ENCODE measurements at places on chromosomes 13 and 19.

- no peak for DNase-seq
Observed at GRCh38 chr13:110161112-110161882, 145.7 kb downstream of the COL4A1 start.

GRCh38 chr13:43445668-43446067 lies 341.1 kb downstream of the ENOX1 start:
- no peak for DNase-seq

GRCh38 chr19:42064432-42064831 lies 5.6 kb downstream of the GRIK5 start:
- no peak for DNase-seq

GRCh38 chr19:18045307-18046050 lies 37.5 kb downstream of the ARRDC2 start:
- DNase-seq, result no peak

DNA sequence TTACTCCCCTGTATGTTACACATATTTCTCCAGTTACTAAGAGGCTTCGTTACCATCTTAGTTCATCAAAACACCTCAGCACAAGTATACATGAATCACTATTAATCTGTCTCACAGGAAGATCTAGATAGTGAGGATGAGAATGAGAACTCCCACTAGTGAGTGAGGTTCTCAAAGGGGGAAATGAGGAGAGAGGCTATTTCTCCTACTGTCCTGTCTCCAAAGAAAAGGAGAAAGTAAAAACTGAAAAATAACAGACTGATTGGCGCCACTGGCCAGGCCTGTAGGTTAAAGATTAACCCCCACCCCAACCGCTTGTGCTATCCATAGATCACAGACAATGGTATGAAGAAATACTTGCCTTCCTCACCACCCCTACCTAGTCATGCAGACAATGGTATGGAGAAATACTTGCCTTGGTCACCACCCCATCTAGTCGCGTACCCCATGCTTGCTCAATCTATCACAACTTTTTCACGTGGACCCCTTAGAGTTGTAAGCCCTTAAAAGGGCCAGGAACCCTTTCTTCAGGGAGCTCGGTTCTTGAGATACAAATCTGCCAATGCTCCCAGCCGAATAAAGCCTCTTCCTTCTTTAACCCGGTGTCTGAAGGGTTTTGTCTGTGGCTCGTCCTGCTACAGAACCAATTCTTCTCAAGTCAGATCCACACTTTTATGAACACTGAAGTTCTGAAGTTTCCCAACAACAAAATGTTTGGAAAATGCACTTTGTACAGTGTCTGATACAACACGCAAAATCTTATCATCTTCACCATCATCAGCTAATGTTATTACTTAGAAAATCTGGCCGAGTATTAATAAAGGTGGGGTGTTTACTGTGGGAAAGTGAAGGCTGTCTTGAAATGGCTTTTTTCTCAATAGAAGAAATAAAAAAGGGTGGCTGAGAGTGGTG lies 598.1 kb downstream of the UQCRFS1 start:
- no peak for DNase-seq

DNA sequence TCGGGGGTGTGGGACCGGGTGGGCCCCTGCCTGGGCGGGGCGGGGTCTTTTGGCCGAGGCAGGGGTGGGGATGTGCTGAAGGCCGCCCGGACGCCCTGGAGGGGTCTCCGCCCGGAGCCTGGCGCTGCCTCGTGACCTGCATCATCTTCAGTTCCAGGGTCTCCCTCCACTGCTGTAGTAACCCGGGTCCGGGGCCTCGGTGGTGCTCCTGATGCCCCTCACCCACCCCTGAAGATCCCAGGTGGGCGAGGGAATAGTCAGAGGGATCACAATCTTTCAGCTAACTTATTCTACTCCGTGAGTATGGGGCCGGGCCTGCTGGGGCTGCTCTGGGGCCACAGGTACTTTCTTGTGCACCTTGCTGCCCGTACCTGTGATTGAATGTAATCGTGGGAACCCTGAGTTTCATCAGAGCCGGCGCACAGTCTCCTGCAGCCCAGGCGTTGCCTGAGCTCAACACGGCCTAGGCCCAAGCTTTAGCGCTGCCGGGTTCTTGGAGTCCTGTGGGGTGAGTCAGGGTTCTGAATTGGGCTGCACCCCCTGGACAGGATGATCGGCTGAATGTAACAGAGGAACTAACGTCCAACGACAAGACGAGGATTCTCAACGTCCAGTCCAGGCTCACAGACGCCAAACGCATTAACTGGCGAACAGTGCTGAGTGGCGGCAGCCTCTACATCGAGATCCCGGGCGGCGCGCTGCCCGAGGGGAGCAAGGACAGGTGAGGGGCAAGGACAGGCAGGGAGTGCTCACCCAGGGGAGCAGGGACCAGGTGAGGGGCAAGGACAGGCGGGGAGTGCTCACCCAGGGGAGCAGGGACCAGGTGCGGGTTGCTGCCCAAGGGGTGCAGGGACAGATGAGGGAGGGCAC lies 10.5 kb downstream of the PEAK3 start:
- DNase-seq, result no peak

DNA sequence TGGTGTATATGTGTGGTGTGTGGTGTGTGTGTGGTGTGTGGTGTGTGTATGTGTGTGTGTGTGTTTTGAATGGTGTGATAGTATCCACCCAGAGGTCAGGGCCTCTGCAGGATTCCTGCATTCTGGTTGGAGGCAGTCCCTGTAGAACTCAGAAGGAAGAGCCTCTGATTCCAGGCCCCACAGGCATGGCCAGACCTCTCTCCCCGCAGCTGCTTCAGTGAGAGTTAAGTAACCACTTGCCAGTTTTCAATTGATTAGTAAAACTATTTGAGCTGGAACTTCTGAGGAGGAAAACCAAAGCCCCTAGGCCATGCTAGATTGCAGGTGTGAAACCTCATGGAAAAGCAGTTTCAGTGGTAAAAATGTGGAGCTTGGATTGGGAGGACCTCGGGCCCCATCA lies 2.1 kb downstream of the ATP12A start:
- no peak for DNase-seq

DNA sequence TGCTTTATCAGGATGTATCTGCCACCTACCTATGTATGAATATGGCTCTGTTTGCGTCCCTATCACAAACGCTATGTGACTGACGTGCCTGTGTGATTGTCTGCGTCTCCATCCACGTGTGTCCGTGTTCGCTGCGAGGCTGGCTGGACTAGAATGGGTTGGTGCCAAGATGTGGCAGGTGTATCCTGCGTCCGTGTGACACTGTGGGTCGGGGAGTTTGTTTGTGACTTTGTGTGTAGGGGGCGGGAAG lies 6.7 kb upstream of the HOOK2 start:
- no peak for DNase-seq

- DNase-seq, result no peak
Observed at GRCh38 chr13:37491661-37492060, 106.9 kb downstream of the POSTN start.

DNA sequence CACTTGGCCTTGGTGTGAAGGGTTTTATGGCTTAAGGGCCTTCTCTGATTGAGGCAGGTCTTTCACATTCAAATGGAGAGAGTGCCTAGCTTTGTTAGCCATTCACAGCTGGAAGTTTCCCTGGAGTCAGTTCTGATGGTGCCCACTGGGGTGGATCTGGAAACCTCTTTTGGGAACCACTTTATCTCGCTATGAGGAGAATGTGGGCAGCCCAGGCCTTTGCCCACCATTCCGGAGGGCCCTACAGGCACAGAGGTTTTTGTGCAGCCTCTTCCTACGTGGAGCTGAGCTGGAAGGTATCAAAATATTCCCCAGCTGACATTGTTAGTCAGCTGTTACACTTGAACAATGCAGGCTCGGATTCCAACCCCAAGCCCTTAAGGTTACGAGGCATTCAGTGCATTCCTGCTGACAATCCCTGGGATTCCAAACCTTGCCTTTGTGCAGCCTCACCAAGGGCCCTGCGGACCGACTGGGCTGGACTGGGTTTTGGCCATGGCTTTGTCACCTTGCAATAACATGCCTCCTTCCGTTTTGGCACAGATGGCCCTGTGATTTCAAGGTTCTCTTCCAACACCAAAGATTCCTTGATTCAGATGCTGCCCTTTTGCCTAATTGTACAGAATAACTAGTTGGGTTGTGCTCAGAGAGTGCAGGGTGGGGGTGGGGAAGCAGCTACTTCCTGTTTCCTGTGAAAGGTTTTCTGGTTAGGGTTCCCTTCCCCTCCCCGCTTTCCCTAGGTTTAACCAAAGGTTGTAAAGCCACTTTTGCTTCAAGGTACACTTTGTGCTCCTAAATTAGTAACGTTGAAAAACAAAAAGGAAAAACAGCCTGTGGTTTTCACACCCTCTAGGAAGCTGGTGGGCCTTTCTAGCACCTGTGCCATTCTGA lies 27.0 kb downstream of the SAE1 start:
- DNase-seq, result no peak

DNA sequence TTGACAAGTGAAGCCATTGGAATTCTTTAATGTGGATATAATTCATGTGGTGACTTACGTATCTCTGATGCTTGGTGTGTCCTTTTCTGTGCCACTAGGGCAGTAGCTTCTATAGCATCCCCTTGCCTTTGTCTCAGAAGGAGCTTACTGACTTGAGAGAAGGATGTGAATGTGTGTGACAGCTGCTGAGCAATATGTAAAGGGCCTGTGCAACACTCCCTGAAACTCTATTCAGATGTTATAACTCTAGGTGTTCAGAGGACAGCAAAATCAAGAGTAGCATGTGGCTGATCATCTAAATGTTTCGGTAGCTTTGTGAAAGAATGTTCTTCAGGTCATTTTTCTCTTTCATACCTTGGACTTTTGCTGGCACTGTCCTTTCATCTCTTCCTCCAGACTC lies 189.5 kb downstream of the LMO7 start:
- DNase-seq, result no peak

GRCh38 chr19:39845584-39845932 lies 621 bp downstream of the FBL start:
- no peak for DNase-seq

DNA sequence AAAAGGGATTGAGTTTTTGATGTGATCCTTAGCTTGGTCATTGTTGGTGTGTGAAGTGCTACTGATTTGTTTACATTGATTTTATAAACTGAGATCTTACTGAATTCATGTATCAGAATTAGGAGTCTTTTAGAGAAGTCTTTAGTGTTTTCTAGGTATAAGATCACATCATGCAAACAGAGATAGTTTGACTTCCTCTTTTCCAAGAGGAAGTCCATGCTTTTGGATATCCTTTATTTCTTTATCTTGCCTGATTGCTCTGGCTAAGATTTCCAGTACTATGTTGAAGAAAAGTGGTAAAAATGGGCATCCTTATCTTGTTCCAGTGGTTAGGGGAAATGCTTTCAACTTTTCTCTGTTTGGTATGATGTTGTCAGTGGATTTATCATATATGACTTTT lies 561.2 kb upstream of the SLITRK1 start:
- DNase-seq, result no peak

GRCh38 chr13:66926851-66927524 lies 303.1 kb downstream of the PCDH9 start:
- no peak for DNase-seq

DNA sequence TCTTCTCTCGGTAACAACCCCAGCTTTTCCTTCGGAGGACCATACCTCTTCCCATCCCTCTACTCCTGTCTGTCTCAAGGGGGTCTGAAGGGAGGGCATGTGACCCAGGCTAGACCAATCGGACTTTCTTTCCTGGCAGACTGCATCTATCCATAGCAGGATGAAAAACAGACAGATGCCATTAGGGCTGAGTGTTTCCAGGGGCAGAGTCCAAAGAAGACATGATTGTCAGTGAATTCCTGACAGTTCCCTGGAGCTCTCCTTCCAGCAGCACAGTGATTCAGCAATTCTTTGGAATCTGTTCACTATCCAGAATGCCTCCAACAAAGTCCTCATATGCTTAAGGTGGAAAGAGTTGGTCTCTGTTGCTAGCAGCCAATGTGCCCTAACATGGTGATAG lies 189.8 kb downstream of the KCTD12 start:
- no peak for DNase-seq

- DNase-seq, result no peak
Observed at GRCh38 chr13:94342436-94343242, 136.8 kb downstream of the DCT start.

- DNase-seq, result no peak
Observed at GRCh38 chr13:49806126-49806536, 13.6 kb upstream of the KPNA3 start.

All from GM10248 (cell line).